MG63 (cell line): ENCODE measurements at places on chromosomes 4 and X. TPM values are rescaled to one million over a fixed set of nuclear protein-coding genes. Genes with fewer than 3 reads are reported as not detected.

Gene HTT
- total RNA-seq, result 6.4 and 8.1 TPM in 2 replicates

Gene RPL34
- total RNA-seq, result 681 and 851 TPM in 2 replicates

Gene PRSS12
- total RNA-seq, result 113 and 165 TPM in 2 replicates

Gene TMPRSS11A
- not detected in 2 replicates for total RNA-seq

Gene GAGE10
- not detected in 2 replicates for total RNA-seq

Gene NOA1
- 7.0 and 7.4 TPM in 2 replicates for total RNA-seq

Gene RASGEF1B
- 0.53 TPM in 1 of 2 replicates, not detected in the other for total RNA-seq

Gene NDUFA1
- total RNA-seq, result 108 and 198 TPM in 2 replicates

Gene TREX2
- 12.0 TPM in 1 of 2 replicates, not detected in the other for total RNA-seq

Gene GASK1B
- total RNA-seq, result 2.0 and 4.1 TPM in 2 replicates

Gene GRSF1
- total RNA-seq, result 81.3 and 114 TPM in 2 replicates

Gene MORC4
- total RNA-seq, result 15.8 and 26.2 TPM in 2 replicates

Gene RADX
- total RNA-seq, result 10.1 and 10.5 TPM in 2 replicates

Gene CXCL3
- not detected in 2 replicates for total RNA-seq

DNA sequence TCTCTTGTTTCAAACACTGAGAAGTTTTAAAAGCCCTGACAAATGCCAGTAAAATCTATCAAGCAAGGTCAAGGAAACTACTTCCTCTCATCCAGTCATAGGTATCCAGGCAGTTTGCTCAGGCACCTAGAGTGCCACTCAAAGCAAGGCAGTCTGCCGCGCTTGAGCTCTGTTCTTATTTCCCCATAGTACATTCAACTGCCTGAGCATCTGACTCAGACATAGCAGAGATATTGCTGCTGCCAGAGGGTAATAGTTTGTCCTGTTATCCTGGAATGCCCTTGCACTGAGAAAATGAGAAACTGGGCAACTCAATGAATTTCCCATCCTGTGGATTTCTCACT, 16.1 kb upstream of the ATP8A1 start:
- peak; percentile 37 for DNase-seq

GRCh38 chr4:157121401-157121800, 45.5 kb downstream of the GLRB start:
- DNase-seq, result no peak

- DNase-seq, result peak; percentile 43
Measured at GRCh38 chr4:55363691-55364351, 17.8 kb downstream of the SRD5A3 start.

DNA sequence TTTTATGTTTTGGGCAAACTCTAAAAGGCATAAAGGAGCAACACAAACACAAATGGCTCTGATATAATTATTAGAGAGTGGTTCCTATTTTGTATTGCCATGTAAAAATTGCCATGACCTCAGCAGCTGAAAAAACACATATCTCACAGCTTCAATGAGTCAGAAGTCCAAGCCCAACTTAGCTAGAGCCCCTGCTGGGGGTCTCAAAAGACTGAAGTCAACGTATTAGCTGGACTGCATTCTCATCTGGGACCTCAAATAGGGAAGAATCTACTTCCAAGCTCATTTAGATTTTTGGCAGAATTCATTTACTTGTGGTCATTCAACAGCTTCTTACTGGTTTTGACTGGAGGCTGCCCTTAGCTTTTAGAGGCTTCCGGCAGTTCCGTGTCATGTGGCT, 47.4 kb downstream of the FREM3 start:
- no peak for DNase-seq

DNA sequence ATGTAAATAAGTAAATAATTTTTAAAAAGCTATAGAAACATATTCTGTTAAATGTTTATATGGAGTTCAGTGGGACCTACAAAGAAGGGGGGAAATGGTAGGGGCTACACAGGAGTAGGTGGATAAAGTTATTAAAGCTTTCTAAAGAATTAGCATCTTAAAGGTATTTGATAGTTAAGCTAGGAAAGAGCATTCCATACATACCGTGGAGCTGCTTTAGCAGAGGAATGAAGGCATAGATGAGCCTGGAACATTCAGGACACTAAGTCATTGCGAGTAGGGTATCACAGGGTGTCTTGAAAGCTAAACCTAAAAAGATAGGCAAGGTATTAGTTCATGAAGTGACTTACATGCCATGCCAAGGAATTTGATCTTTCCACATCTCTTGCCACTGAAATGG, 60.4 kb downstream of the SLC10A6 start:
- DNase-seq, result no peak

DNA sequence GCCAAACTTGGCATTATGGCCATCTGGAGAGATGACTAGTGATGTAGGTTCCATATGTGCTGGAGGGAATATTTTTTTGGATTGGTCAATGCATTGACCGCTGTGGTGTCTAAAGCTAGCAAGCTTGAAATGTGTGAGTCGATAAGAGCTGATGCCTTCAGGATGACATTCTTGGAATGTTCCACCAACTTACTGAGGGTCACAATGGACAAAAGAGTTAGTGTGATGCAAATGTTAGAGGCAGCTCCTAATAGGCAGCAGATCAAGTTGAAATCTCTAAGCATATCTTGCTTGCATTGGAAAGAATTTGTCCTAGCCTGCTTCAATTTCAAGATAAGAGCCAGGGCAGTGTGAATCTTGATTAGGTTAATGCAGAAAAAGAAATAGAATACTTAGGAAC, 210.4 kb upstream of the AFF2 start:
- no peak for DNase-seq

GRCh38 chr4:44086753-44087152, 361.9 kb downstream of the KCTD8 start:
- no peak for DNase-seq

DNA sequence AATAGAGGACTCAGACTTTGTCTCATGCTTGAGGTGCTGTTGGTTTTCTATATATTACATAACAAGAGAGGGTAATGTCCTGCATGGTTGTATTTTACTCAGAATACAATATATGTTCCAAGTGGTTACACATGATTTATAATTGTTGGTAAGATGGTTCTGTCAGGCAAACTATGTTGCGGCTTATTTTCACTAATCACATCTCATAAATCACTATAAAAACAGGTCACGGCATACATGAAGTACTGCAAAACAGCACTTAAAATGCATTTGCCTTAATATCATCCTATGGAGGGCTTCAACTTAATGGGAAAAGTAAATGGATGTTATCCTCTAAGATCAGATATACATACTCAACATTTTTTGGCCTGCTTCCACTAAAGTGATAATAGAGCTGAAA, 246.0 kb upstream of the ARSJ start:
- DNase-seq, result no peak

- DNase-seq, result no peak
Measured at GRCh38 chr4:68466751-68467150, 19.5 kb downstream of the TMPRSS11E start.

- DNase-seq, result peak; percentile 9
Measured at GRCh38 chr4:16516796-16517439, 290.6 kb upstream of the TAPT1 start.

DNA sequence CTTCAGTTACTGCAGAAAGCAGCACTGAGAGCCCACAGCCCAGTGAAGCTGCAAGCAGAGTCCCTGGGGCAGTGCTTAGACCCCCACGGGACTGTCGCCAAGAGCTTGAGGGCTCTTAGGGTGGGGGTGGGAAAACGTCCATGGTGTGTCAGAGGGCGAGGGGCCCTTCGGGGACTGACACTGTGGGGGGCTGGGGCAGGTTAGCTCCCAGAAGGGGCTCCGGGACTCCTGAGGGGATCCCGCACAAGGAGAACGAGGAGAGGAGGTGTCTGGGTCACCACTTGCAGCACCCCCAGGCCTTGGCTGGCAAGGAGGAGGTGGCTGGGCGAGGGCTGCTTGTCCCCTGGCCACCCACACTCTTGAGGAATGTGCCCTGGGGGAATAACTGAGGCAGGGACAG, 20.8 kb downstream of the NAT8L start:
- no peak for DNase-seq

DNA sequence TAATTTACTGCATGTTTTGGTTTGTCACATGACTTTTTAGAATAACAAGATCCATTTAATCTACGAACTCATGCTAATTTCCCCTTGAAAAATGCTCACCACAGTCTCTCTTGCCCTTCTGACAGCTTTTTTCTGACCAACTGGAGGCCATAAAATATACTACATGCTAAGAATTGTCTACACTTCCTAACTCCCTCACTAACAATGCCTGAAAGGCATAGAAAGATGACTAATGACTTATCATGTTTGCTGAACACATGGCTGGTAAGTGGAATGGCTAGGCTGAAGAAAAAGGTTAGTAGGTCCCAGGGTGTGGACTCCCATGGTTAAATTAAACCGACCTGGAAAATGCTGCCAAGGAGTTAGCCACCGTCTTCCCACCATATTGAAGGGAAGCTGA, 309.9 kb downstream of the SPOCK3 start:
- no peak for DNase-seq

GRCh38 chrX:136692271-136692670, 44.3 kb downstream of the CD40LG start:
- DNase-seq, result no peak

- DNase-seq, result peak; percentile 27
Measured at GRCh38 chrX:150958177-150958576, 25.0 kb upstream of the HMGB3 start.

GRCh38 chr4:114807357-114807756, 208.8 kb downstream of the UGT8 start:
- DNase-seq, result no peak

GRCh38 chr4:106775636-106776035, 260.5 kb downstream of the DKK2 start:
- no peak for DNase-seq

DNA sequence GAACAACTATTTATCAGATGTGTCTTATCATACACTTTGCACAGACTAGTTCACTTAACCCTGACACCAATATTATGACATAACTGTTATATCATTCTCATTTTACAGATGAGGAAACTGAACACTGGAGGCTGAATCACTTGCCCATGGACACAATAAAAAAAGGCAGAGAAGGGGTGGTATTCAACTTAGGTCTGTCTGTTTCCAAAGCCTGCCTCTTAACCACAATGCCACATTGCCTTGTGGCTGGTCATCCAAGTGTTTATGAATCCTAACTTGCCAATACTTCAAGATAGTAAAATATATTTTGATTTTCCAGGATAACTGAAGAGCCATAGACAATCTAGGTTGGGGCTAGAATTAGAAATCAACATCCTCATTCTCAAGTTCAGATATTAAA, 327.8 kb downstream of the NR3C2 start:
- DNase-seq, result no peak

- no peak for DNase-seq
Measured at GRCh38 chr4:68904786-68905185, 46.8 kb downstream of the UGT2A3 start.

- peak; percentile 7 for DNase-seq
Measured at GRCh38 chr4:25223802-25224375, 9.9 kb upstream of the PI4K2B start.

GRCh38 chr4:83108101-83108861, 6.2 kb downstream of the PLAC8 start:
- no peak for DNase-seq

- no peak for DNase-seq
Measured at GRCh38 chr4:166146806-166147540, 273.9 kb downstream of the TLL1 start.

DNA sequence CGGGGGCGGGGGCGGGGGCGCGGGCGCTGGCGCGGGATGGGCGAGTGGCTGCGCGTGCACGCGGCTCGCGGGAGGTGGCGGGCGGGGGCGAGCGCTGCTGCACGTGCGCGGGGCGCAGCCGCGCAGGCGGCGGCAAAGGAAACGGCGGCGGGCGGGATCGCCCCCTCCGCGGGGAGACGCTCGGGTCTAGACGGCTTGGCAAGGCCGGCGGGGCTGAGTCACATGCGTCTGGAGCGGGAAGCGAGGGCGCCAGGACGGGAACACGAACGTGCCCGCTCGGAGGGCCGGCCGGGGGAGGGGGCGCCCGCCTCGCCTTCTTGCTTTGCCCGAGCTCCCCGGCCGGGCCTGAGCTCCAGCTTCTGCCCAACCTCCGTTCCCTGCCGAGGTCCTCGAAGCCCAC, 4.3 kb upstream of the HAUS7 start:
- DNase-seq, result peak; percentile 87

- no peak for DNase-seq
Measured at GRCh38 chr4:87855559-87855958, 22.8 kb downstream of the MEPE start.

- DNase-seq, result no peak
Measured at GRCh38 chr4:90357117-90357710, 230.0 kb downstream of the CCSER1 start.

GRCh38 chr4:108172753-108173598, 4.2 kb upstream of the LEF1 start:
- no peak for DNase-seq

DNA sequence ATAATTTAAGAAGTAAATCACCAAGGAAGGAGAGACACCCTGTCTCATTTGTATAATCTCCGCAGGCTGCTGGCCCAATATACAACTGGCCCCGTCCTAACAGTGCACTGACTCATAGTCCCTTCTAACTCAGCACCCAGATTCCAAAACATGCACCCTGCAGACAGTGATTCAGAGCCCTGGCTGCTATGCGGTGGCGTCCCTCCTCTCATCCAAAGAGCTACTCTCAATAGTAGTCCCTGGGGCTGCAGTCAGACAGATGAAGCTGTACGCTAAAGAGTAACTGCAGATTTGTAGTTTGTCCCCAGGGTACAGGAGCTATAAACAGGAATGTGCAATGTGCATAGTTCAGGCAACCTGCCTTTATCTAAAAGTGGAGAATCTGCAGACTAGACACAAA, 23.0 kb downstream of the GABRA3 start:
- DNase-seq, result peak; percentile 85

DNA sequence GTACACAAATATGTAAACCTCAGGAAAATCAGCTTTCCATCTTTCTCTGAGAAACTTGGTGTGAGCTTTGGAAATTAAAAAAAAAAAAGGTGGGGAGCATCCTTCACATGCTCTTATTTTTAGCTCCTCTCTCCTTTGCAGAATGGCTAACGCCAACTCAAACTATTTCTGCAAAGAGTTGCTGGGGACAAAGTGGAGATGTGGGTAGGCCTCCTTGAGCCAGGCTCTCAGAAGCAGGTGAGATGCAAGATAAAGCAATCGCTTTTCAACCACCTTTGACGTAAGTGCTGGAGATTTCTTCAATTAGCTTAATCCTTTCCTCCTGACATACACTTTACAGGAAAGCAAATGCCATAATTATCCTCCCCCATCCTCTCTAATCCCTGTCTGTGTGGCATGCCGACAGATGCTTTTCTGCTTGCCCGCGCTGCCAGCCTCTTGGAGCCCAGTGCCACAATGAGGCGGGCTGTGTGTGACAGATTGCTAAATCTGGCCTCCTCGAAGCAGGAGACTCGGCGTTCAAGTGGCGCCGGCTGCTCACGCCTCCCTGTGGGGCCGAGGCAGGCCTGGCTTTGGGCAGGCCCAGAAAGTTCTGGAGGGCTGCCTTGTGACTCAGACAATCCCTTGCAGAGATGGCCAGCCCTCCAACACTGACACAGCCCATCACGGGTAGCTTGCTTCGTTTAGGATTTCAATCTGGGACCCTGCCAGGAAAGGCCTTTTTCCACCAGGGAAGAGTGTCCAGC, 64.9 kb upstream of the SOD3 start:
- DNase-seq, result peak; percentile 92

- no peak for DNase-seq
Measured at GRCh38 chr4:8219236-8219635, 20.1 kb downstream of the SH3TC1 start.
